NCI-H2081 (cell line): ENCODE measurements at places on chromosomes 12 and 14.
A peak's percentile ranks its signal among the peaks of the same experiment; 100 is the strongest.

- no peak for DNase-seq
Measured at GRCh38 chr14:75661499-75661814, 411 bp downstream of the TTLL5 start.

DNA sequence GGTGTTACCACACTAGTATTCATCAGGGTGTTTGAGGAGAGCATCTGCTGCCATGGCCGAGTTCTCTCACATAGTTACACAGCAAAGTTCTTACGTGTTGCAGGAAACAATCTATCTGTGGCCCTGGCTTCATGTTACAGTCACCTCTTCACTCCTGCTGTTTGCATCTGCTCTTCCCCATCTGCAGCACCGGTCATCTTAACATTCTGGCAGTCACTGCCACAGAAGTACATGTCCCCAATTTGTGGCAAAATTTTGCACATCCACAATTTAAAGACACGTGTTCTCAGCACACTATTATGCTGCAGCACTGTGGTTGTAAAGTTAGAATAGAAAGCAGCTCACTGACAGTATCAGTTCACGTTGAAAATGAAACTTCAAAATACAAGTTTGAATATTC, 23.2 kb downstream of the MAPK1IP1L start:
- no peak for DNase-seq

DNA sequence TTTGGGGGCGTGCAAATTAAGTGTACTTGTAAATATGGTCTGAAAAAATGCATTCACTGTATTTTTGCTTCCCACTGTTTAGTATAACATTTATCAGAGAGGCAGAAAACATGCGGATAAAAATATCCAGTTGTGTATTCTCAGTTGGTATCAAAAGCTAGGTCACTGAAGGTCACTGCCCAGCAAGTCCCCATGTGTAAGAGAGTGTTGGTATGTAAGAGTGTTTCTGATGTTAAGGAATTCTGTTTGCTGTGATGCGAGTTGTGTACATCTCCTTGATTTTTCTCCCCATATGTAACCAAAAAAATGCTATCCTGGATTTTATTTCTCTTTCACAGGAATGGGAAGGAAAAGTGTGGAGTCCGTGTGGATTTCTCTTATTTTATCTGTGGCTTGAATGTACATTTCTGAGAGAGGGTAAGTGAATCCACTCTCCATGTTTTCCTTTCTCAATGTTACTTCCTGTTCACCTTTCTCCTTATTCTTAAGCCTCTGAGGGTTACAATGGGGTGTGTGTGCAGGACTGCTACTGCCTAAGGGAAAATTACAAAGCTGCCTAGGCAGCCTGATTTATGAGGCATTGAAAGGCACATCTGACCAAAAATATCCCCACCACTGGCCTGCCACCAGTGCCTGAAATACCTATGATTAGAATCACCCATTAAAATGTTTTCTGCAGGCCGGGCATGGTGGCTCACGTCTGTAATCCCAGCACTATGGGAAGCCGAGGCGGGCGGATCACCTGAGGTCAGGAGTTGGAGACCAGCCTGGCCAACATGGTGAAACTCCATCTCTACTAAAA, 97.9 kb upstream of the USP44 start:
- no peak for DNase-seq

GRCh38 chr14:68113343-68113930, 293.9 kb downstream of the RAD51B start:
- no peak for DNase-seq

GRCh38 chr12:131075194-131075593, 121.5 kb downstream of the ADGRD1 start:
- no peak for DNase-seq

- peak; percentile 4 for DNase-seq
Measured at GRCh38 chr12:57461276-57461916, 1.8 kb downstream of the GLI1 start.

GRCh38 chr12:95820096-95820703, 29.6 kb upstream of the NTN4 start:
- peak; percentile 69 for DNase-seq

DNA sequence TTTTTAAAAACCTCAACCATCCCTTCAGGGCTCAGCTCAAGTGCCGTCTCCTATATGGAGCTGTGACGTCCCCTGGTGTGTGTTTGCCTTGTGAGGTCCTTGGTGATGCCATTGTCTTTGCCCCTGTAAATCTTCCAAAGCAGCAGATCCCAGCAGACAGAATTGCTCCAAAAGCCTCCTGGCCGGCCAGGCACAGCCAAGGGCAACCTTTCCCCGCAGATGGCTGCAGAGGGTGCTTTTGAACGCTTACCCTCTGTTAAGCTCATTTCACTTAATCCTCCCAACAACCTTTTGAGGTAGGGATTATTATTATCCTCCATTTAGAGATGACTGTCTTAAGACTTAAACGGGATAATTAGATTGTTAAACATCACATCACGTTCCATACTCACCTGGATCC, 51.4 kb downstream of the RFX4 start:
- DNase-seq: no peak

DNA sequence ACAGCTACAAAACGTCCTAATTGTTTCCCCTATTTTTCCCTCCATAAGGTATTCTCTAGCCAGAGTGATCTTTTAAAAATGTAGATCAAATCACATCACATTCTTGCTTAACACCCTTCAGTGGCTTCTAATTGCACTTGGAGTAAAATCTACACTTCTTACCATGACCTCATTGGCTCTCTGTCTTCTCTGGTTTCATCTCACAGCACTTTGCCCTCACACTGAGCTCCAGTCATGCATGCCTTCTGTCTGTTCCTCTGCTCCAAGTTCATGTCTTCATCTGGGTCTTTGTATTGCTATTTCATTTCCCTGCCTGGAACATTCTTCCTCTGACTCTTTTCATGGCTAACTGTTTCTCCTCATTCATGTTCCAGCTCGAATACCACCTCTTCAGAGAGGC, 220.4 kb upstream of the GARIN6 start:
- no peak for DNase-seq

GRCh38 chr12:107311682-107312081, 218.3 kb upstream of the CRY1 start:
- no peak for DNase-seq

DNA sequence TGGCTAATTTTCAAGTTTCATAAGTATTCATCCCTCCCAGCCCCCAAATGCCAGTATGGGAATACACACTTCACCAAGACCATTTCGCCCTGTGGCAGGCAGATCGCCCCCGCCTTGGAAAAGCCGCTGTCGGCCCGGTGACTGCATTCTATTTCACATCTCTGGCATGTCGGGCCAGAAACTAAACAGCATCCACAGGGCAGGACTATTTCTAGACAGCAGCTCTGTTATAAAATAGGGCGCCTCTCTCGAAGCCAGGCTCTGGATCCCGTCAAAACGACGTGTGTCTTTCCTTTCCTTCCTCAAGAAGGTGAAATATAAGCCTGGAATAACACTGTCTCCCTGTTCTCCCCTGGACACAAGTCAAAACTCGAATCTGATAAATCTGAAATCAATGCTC, 56.8 kb downstream of the GSC start:
- no peak for DNase-seq

DNA sequence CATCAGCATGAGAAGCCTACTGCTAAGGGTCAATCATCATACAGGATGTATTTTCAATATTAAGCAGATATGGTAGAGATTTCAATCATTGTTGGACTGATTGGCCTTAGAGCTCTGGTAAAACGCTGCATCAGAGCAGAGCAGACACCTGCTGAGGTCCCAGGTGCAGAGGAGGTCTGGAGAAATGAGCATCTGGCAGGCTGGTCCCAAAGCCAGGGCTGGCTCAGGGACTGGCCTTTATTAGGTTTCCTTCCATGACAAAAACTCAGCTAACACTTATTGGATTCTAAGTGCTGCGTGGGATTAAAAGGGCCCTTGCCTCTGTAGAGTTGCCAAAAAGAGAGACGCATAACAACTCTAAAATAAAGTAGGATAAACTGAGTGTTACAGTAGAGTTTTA, 29.7 kb downstream of the AKAP6 start:
- no peak for DNase-seq

GRCh38 chr12:85225501-85225900, 54.5 kb upstream of the ALX1 start:
- DNase-seq: no peak

- no peak for DNase-seq
Measured at GRCh38 chr12:52162981-52163380, 28.8 kb downstream of the KRT80 start.

DNA sequence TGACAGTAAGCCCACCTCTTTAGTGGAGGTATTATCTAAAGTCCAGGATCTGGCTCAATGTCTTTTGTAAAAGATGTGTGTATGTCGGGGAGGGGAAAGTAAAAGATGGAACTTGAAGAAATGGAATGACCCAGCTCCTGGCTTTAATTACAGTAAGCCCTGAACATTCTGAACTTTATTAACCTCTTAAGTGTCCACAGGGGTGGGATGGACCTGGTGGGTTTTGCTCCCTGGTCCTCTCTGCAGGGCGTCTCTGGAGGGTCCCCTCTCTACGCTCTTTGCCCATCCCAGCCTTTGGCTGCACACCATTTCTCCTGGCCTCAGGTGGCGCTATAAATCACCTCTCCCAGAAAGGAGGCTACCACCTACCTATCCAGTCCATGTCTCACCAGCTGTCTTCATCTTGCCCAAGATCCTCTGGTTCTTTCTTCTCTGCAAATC, 3.7 kb upstream of the CISTR start:
- DNase-seq: no peak

GRCh38 chr12:127548123-127548553, 718.8 kb upstream of the TMEM132C start:
- peak; percentile 88 for DNase-seq
